NCI-H187 (cell line): ENCODE measurements at places on chromosomes 12 and 14.

DNA sequence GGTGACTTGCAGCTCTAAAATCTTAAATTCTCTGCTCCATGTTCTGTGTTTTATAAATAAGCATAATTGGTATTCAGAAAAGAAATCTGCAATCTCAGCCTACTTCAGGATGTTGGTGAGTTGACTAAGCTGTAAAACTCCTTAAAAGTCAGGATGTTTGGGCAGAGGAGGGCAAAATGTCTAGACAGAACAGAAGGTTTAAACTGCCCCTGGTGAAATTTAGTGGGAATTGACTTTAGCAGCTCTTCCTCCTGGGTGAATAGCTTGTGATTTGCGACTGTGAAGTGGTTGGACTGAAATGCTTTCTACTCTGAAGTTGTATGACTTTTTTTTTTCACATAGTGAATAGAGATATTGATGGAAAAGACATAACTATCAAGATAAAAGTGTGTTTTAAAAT lies 85.8 kb downstream of the CAND1 start:
- DNase-seq: no peak

DNA sequence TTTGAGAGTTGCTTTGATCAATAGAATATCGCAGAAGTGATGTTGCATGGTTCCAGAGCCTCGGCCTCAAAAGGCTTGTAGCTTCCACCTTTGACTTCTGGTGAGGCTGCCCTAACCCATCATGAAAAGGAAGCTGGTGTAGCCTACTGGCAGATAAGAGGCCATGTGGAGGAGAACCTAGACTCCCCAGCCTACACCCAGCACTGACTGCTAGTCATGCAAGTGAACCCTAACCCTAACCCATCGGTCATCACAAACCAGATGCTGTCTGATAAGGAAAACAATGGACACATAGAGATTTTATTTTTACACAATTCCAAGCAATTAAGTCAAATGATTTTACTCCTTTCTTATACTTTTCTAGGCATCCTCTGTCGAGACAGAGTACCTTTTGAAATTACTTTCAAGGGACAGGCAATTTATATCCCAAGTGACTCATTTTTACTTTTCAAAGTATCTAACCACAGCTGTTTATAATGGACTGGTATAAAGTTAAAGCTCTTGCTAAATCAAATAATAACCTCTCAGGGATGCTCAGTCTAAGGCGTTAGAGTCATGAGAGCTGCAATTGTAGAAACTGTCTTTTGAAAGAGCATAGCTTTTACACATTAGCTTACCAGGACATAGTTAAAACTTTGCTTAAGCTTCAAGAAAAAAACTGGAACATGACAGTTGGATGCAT lies 17.6 kb downstream of the PTPRB start:
- DNase-seq: no peak

- no peak for DNase-seq
Observed at GRCh38 chr12:27913999-27914614, 58.4 kb downstream of the PTHLH start.

GRCh38 chr12:70971001-70971794 lies 50.7 kb upstream of the PTPRR start:
- no peak for DNase-seq

DNA sequence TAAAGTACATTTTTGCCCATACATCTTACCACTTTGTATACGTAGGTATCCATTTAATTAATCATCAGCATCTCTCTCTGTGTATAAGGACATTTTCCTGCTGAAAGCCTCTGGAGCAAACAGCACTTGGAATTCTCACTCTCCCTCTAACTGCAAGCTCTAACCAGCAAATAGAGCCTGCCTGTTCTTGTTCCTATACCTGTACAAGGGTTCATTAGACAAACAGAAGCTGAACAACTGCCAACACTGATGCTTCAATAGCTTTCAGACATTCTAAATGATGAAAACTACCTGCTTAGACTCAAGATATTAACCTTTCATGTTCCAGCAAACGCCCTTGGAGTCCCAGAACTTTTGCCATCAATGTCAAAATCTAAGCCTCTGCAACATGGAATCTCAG lies 98.0 kb downstream of the KCNH5 start:
- DNase-seq: no peak

- DNase-seq: no peak
Observed at GRCh38 chr12:32303174-32303549, 96.2 kb upstream of the FGD4 start.

DNA sequence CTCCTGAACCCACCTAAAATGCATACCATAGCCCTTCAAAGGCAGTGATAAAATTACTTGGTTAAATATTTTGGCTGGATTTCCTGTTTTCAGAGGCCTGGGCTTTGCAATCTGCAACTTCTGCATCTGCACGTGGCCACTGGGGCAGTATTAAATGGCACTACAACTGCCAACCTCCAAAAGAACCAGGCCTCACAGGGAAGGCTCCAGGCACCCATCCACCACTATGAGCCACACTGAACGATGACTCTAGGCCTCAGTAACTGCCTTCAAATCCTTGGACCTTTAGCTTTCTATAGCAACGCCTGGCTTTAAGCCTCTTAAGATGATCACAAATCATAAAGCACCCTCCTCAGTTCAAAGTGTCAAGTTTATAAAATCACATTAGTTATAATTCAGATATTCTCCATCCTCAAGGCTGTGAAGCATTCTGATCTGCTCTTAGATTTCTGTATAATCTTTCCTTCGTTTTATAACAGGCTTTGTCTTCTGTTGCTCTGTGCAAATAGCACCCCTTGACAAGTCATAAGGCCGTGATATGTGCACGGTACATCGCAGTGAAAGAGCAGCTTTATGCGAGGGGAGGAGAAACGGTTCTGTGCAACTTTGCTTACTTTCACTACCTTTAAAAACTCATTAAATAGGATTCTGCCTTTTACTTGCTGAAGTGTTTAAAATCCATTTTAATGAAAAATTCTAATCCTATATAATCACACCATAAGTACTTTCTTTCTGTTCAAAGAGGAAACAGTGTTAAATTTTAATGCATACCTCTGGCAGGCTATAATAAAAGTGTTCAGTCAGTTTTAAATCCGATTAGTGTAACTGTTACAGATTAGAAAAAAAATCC lies 196.4 kb upstream of the G2E3 start:
- no peak for DNase-seq

DNA sequence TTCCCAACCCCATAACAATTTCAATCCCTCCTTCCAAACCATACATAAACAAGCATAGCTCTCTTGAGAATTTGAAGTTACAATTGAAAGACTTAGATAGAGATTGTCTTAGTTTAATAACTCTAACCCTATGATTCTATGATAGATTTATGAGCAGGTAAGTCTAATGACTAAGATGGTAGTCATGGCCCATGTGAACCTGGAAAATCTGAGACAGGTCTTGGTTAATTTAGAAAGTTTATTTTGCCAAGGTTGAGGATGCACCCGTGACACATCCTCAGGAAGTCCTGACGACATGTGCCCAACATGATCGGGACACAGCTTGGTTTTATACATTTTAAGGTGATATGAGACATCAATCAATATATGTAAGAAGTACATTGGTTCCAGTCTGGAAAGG lies 248.8 kb downstream of the KCNH5 start:
- no peak for DNase-seq

DNA sequence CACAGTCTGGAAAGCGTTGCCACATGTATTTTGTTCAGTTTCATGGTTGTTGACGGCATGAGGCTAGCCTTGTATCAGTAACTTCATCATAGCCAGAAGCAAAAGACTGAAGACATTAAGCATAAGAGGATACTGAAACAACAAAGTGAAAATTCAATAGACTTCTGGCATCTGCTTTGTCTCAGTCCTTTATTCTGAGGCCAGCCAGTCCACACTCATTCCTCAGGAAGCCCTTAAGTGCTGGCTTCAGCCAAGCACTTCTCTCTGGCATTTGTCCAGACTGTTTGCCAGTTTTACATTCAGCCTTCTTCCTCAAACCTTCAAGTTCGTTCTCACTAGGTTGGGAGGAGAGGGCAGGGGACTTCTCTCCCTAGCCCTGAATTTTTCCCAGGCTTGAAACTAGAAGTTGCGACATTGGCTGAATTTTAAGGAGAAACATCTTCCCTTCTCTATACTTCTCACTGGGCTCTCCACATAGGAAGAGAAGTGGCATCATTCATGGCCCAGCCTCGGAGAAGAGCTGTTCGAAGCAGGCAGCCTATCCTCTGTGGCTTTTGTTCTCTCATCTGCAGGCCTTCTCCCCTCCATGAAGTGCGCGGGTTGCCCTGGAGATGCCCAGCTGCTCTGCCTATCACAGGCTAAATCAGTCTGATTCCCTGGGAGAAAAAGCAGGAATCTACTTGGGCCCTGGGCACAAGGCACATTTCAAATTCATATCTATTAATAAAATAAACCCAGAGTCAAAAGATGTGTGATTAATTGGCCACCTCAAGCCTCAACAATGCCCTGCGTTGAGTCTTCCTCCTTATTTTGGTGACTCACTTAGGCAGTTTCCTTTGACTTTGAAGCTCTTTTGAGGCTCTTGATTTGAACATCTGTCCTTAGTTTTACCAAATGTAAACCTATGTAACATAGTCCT lies 130.9 kb upstream of the PLEKHA5 start:
- no peak for DNase-seq

DNA sequence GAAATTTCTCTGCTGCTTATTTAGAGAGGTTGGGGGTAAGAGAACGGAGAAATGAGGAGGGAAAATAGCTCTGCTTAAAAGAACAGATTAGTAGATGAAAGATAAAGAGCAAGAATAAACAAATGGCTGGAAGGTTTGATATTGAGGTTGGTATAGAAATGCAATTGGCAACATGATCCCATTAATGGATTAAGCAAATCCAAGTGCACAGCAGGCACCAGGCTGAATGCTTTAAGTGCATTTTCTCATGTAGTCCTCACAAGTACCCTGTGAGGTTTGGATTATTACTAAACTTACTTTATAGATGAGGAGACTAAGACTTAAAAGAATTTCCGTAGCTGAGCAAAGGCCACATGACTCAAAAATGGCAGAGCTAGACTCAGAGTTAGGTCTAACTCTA lies 76.9 kb upstream of the ATF1 start:
- DNase-seq: no peak

DNA sequence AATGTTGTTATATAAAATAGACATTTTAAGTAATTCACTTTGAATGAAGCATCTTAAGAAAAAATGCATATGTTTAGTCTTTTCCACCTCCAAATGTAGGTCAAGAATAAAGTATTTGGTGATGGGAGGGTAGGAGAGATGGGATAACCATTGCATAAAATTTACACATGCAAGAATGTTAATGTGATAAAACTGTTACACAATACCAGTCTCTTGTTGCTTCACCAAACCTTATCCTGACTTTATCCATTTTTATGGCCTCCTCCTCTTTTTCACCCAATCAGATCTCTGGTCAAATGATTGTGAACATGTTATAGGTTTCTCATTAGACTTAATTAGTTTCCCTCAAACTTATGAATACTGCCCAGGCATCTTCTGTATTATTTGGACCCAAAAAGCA lies 994.5 kb upstream of the FLRT2 start:
- no peak for DNase-seq

DNA sequence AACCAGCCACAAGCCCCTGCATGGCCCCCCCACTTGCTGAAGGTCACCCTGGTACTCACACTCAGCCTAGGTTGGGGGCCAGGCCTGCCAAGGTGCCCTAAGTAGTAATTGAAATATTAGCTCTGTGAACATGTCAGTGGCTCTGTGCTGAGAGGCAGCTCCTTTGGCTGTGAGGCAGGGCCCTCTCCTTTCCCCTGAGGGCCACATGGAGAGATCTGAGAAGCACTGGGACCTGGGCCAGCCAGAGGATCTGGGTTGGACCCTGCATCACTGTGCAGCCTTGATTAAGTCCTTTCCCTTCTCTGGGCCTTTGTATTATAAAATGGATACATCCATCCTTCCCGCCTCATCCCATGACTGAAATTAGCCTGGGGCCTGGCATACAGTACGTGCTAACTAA lies 58.0 kb upstream of the FAM222A start:
- no peak for DNase-seq

GRCh38 chr14:71206123-71206522 lies 298.9 kb downstream of the PCNX1 start:
- DNase-seq: no peak

GRCh38 chr14:56953884-56954283 lies 143.6 kb upstream of the OTX2 start:
- no peak for DNase-seq

- no peak for DNase-seq
Observed at GRCh38 chr12:38890102-38890855, 15.1 kb downstream of the CPNE8 start.

DNA sequence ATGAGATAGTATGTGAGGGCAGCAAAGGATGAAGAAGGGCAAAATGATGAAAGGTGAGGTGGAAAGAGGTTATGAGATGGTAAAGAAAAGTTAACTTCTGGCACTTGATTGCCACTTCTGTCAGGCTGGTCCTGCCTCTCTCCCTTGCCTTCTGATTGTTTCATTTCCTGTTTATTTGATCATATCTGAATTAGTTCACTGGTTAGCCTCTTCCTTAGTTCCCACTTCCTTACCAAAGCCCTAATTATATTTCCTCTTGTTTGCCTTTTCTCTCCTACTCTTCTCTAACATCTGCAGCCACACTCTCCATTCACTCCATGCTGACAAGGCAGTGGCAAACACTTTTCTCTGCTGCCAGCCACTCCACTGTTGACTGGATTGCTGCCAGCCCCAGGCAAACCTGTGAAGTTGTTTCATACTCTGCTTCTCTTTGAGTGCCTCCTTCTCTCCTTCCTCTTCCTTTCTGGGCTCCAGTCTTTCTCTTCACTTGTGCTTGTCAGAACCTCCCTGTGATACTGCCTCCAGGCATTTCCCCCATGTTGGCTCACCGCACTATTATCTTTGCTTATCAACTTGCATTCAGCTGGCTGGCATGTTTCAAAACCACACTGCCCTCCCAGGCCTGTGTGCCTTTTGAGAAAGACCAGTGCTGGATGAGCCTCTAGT lies 8.1 kb downstream of the PNP start:
- no peak for DNase-seq

DNA sequence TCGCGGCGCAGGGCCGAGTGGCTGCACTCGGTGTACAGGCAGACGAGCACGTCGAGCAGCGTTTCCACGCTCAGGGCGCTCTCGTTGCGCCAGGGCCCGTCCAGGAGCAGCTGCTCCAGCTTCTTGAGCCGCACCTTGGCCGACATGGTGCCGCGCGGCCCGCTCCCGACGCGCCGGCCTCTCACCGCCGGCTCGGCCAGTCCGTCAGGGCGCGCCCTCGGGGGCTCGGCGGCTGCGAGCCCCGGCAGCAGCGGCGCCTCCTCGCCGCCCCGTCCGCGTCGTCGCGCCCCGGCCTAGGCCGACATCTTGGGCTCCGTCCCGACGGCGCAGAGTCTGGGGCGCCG lies 349 bp downstream of the CDC42BPB start:
- no peak for DNase-seq

DNA sequence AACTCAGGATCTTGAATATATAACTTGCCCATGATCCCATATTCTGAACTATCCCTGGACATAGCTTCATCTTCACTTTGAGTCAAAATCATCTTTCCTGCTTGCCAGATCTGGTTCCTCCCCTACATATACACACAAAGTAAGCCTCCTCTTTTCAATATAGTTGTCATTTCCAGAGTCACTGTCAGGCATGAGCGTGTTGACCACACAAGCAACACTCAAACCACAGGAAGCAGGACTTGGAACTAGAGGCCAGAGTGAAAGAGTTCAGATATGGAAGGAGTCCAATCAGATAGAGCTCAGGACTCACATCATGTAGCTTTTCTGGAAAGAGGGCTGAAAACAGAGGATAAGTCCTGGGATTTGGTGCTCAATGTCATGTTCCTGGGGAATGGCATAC lies 1140.6 kb downstream of the BCL11B start:
- DNase-seq: no peak
